ENCODE measurements at places on chromosomes 2 and 18.

GRCh38 chr2:15745907-15746702, 154.4 kb downstream of the DDX1 start:
- DNase-seq = no peak

GRCh38 chr18:49161627-49162026, 210.9 kb upstream of the SMAD7 start:
- DNase-seq = peak; percentile 7

- no peak for DNase-seq
These were observed 6.1 kb downstream of the TGIF1 start for GRCh38 chr18:3455907-3456685.

DNA sequence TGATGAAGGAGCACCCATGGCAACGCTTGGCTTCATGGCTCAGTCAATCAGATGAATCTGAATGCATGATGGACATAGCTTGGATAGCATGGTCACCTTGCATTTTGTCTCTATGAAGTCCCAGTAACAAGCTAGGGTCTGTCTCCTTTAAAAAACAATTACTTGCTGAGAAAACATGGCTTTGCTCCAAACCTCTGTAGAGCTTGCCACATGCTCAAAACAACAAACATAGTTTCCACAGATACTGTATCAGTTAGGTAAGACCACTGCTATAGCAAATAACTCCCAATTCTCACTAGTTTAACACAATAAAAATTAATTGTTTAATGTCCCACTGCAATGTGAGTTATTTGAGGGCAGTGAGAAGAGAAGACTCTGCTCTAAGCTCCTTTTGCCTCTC, 401.0 kb downstream of the IRS1 start:
- no peak for DNase-seq

DNA sequence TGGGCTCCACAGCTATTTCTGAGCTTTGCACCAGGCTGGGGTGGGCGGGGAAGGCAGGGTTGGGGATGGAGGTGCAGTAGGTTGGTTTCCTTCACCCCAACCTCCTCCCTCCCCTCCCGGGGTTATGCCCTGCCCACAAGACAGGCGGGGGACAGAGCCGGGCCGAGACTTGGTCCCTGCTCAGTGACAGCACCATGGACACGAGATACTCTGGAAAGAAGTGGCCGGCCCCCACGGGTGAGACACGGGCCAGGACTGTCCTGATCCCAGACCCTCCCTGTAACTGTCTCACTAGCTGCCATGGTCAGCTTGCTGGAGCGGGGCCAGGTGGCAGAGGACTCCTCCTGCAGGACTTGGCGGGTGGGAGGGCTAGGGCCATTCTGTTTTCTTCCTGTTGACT, 59.7 kb downstream of the DYSF start:
- no peak for DNase-seq
